ENCODE measurements at places on chromosomes 16 and 17.
A peak's percentile ranks its signal among the peaks of the same experiment; 100 is the strongest.

DNA sequence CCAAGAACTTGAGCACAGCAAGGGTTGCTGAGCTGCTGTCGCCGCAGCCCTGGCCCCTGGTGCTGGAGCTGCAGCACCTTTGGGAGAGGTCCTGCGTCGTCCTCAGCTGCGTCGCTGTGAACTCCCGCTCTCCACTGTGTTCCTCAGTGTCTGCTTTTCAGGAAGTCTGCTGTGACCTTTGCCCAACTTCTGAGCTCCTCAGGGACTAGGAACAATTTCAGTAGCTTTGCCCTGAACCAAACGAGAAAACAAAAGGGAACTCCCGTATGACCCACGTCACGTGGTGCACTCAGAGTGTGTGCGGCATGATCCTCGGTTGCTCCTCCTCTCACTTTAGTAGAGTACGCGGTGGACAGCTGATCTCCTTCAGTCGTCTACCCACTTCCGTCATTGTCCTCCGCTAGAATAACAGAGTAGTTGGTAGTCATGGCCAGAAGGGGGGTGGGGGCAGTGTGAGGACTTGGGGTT lies 44.2 kb downstream of the WDR45B start:
- DNase-seq, result no peak

- no peak for DNase-seq
Measured at GRCh38 chr17:45824475-45824874, 20.2 kb upstream of the SPPL2C start.

- peak; percentile 13 for DNase-seq
Measured at GRCh38 chr17:49546546-49547535, 28.8 kb upstream of the NXPH3 start.

DNA sequence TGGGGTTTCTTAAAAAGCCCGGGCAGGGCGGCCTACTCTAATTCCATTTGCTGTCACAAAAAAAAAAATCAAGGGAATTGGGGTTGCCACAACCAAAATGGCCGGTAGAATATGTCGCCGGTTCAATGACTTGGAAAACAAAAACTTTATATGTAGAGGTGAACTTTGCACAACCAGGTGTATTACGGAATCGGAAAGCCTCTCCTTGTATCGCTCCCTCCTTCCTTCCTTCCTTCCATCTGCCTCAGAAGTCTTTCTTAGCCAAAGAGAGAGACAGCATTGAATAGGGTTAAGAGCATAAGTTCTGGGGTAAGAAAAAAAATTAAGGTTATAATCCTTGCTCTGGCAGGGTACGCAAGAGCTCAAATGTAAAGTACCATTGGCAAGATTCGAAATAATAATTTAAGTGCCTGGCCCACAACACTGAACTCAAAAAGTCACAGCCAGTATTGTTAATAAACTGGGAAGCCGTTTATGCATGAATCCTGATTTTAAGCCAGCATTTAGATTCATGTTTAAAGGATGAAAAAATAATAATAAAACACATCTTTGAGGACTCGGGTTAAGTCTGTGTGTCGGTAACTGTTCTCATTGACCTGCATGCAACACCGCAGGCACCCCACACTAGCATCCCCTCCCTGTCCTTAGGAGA lies 522 bp upstream of the GLG1 start:
- no peak for DNase-seq

- DNase-seq, result no peak
Measured at GRCh38 chr17:67211742-67212141, 33.3 kb downstream of the HELZ start.

- no peak for DNase-seq
Measured at GRCh38 chr17:32943206-32943605, 15.3 kb downstream of the TMEM98 start.

GRCh38 chr16:83685615-83686165 lies 122.1 kb upstream of the HSBP1 start:
- DNase-seq, result no peak

DNA sequence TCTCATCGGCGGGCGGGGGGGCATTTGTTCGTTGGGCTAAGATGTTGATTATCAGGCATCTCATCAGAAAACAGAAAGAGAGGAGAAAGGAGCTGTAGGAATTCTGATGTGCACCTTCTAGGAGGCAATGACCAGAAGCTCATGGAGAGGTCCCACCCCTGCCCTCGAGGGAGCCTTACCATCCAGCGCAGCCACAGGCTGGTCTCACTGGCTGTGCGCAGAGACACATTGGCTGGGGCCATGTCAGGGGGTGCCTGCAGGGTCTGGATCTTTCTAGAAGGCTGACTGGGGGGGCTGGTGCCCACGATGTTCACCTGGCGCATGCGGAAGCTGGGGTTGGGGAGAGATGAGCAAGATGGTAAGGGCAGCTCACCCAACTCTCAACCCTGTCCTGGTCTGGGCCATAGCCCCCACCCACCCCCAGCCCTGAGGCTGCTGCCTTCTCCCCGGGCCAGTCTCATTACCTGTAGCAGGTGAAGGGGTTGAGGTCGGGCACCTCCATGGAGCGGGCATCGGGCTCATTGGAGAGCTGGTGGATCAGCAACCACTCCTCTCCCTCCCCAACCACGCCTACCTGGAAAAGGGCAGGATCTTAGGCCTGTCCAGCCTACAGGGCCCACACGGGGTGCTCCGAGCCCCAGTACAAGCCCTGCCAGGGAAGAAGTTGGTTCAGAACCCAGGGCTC lies 86.2 kb upstream of the CDC42EP4 start:
- no peak for DNase-seq

GRCh38 chr17:48751733-48752398 lies 23.3 kb upstream of the HOXB13 start:
- no peak for DNase-seq

DNA sequence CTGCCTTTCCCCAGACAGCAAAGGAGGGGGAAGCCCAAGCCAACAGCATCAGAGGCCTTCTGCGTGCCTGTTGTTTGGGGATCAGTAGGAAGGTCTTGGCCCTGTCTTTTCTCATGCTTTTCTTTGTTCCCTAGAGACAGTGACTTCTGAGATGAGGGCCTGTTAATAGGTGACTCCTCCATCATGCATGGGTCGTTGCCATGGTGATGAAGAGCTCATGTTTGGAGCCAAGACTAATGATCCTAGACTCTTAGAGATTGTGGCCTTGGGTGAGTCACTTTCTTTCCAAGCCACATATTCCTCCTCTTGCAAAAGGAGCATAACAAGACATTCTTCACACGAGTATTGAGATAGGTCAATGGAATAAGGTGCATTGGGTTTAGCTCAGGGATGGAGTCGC lies 201.1 kb upstream of the ASIC2 start:
- DNase-seq, result no peak

DNA sequence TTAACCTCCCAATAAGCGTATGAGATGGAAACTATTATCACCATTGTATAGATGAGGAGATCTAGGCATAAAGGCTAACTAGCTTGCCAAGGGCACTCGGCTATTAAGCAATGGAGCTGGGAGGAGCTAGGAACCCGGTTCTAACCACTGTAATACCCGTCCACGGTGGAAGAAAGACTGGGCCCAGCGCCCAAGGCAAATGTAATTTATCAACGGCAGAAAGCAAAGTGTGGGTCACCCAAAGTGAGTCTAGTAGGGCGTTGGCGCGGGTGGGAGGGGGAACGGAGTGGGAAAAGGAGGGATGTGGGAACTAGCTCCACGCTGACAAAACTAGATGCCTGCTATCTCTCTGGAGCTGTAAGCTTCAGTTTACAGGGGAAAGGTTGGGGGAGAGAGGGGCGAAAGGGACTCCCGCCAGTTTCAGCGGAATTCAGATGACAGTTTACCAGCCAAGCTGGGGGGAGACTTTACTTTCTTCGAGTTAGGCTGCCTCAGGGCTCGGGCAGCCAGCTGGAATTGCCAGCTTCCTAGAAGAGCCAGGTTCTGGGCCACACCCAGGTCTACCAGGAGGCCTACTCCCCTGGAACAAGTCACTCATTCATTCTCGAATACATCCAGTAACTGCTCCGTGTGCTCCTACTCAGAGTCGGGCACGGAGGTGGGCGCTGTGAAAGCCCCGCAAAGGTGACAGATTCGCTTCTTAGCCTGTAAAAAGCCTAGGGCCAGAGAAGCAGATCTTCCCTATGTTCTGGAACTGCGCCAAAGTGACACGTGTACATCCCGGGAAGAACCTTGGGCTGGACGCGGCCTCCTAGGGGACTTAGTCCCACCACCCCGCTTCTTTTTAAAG lies 837 bp downstream of the LRRC59 start:
- peak; percentile 20 for DNase-seq

DNA sequence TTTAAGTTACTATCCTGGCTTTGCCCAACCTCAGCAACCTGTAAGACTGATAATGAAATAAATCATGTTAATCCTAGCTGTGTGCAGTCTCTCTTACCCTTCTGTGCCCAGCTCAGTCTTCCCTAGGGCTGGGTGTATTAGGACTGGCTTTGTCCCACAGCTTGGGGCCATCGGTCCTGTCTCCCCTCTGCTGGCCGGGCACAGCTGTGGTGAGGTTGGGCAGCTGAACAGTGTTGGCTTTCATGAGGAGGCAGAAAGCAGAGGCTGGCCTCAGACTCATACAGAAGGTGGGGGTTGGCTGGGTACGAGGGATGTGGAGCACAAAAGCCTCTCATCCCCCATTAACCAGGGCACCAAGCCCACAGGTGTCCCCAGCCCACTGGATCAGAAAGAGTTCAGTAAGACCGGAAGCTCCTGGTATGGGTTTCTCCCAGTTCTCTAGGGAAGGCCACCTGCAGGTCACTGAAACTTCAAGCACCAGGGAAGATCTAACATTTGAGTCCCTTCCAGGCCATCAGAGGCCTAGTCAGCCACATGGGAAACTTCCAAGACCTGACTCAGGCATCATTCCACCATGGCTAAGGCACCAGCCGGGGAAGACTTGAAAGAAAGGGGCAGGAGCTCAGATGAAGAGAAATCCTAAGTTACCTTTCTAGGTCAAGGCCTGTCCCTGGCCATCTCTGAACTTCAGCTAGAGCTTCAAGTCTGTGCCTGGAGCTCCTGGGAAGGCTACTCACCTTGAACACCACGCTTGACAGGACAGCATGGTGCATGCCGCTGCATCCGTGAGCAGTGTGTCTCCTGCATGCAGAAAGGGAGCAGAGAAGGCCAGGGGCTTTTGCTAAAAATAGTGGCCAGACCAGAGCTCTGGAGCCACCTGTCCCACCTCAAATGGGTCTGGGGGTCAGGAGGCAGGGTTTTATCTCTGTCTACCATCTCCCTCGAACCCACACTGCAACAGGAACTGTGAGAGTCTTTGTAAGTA lies 8.8 kb downstream of the CNP start:
- DNase-seq, result no peak

DNA sequence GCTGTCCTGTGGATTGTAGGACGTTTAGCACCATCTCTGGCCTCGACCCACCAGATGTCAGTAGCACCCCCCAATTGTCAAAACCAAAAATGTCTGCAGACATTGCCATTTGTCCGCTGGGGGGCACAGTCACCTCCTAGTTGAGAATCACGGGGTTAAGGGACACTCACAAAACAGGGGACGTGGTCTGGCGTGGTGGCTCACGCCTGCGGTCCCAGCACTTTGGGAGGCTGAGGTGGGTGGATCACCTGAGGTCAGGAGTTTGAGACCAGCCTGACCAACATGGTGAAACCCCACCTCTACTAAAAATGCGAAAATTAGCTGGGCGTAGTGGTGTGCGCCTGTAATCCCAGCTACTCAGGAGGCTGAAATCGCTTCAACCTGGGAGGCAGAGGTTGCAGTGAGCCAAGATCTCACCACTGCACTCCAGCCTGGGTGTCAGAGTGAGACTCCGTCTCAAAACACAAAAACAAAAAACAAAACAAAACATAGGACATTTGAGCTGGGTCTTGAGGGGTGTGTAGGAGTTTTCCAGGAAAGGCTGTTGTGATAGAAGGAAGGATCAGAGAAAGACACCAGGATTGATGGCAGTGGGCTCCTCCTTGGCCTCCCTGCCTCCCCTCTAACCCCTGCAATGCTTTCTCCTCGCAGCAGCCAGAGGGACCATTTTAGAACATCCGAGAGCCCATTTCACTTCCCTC lies 171.8 kb upstream of the GSE1 start:
- DNase-seq, result no peak

DNA sequence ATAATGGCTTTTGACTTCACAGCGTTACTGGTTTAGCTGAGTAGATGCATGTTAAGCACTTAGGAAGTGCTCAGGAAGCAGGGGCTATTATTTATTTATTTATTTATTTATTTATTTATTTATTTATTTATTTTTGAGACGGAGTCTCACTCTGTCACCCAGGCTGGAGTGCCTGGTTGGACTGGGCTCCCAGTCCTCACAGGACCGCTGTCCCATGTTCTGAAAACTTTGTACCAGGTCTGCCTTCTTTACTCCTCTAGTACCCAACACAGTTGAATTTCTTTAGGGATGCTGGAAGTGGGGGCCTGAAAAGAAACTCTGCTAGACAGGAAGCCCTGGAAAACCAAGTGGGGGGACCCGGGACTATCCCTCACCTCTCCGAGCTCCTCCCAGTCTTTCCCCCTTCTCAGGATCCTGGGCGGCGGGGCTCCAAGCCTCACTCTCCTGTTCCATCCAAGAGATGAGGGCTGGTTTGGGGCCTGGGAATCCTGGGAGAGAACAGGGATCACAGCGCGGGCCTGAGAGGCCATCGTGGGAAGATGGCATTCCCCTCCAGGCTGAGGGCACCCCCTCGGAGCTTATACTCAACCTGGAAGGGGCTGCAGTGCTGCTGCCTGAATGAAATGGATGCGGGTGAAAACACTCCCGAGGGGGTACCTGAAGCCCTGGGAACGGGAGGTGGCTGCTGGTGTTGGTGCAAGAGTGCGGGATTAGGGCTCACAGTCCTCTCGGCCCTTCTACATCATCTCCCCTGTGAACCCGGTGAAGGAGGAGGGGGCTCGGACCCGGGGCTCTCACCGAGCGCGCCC lies 674 bp downstream of the ZNF688 start:
- DNase-seq, result no peak

- no peak for DNase-seq
Measured at GRCh38 chr16:47622451-47623176, 161.5 kb downstream of the PHKB start.

- no peak for DNase-seq
Measured at GRCh38 chr17:7613769-7614424, 800 bp downstream of the FXR2 start.

DNA sequence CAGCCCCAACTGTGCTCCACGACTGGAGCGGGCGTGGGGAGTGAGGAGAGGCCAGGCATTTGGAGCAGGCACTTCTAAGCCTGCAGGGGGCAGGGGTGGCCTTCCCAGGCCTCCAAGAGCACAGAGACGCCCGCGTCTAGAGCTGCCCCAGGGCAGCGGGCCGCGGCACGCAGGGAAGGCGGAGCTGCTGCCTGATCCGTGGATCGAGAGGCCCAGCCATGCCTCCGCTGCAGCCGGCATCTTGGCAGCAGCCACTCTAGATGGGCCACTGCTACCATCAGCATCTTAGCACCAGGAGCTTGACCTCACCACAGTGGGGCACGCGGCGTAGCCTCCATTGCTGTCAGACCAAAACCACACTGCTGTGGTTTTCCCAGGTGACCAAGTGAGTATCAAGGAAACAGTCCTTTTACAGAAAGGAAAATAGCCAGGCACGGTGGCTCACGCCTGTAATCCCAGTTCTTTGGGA lies 20.4 kb upstream of the WDR45B start:
- peak; percentile 83 for DNase-seq

- DNase-seq, result no peak
Measured at GRCh38 chr16:51757921-51758479, 606.9 kb upstream of the SALL1 start.

GRCh38 chr16:23512168-23512695 lies 1.9 kb upstream of the GGA2 start:
- no peak for DNase-seq

GRCh38 chr17:78264590-78264989 lies 33.2 kb downstream of the TMEM235 start:
- DNase-seq, result no peak

GRCh38 chr17:79007504-79008381 lies 1.8 kb downstream of the CANT1 start:
- no peak for DNase-seq

GRCh38 chr17:75406222-75406615 lies 741 bp upstream of the GRB2 start:
- no peak for DNase-seq

GRCh38 chr16:11759163-11759834 lies 16.6 kb upstream of the TXNDC11 start:
- no peak for DNase-seq

Measured in GM10248 (cell line).